Activated CD4-positive, alpha-beta T cell treated with anti-CD3 and anti-CD28 coated beads for 24 hours (primary cell): ENCODE measurements at places on chromosomes 1 and 21.

GRCh38 chr1:240486611-240487010 is 125.3 kb downstream of the GREM2 start:
- DNase-seq, result no peak

- DNase-seq, result no peak
These were observed 37.6 kb downstream of the TFF3 start for GRCh38 chr21:42277593-42277992.

DNA sequence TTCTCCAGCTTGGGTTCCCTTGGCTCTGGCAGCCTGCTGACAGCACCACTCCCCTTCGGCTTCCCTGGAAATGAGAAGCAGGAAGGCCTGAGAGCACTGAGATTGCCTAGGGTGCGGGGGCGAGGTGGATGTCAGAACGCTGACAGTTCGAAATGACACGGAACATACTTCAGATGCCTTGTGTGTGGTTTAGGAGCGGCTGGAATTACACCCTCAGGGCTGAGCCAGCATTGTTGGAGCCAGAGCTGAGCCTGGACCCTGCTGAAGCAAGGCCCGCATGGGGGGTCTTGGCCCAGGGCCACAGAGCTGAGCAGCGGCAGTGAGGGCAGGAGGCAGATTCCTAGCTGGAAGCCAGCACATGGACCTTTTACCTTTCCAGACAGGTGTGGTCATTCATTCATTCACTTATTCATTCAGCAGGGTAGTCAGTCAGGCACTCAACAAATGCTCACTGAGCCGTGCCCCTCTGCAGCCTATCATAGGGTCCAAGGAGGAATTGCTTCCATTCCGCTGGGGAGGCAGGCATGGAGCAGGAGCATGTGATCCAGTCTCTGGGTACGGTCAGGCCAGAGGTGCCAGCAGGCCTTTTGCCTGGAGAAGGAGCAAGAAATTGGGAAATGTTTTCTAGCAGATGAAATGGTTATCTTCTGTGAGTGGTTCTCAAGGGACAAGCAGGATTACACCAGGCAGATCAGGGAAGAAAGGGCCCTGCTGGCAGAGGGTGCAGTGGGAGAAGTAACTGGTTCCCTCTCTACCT is 6.6 kb upstream of the FOXE3 start:
- no peak for DNase-seq

- DNase-seq, result no peak
These were observed 302.0 kb upstream of the ADGRL2 start for GRCh38 chr1:81498471-81499462.

GRCh38 chr1:61687901-61688300 is 37.0 kb downstream of the TM2D1 start:
- no peak for DNase-seq

DNA sequence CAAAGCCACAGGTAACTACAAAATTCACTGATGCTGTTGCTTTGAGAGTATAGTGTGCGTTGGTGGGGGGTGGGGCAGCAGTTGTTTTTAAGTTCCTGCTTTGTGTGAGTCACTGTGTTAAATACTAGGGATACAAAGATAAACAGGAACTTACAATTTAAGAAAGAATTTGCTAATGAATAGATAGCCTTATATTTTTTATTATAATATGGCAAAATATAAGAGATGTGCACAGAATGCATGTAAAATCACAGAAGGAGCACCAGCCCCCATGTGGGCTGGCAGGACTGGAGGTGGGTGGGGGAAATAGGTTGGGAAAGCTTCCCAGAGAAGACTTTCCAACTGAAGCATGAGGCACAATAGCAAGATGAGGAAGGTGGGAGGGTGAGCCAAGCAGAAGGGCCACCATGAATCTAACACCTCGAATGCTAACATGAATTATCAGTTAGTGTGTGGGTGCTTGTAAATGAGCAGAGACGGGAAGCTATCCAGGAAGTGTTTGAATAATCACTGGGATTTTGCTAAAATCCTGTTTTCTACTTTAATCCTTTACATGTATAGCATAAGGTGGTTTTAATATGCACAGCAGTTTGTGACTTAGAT is 57.0 kb upstream of the RAVER2 start:
- DNase-seq, result no peak

DNA sequence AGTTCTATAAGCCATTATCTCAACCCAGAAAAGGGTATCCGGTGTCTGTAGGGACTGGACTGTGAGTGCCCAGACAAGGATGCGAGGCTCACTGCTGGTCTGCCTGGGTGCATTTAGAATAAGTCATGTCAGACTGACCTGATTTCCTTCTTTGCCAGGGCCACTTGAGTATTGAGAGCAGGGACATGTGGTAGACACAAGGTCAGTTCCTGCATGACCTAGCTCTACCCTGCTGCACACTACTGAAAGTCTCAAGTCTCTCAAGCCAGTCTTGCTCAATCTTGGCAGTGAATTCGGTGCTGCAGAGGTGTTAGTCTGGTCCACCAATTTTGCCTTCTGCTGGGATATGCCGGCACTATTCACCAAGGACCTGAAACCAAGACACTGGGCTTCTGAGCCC is 180.1 kb downstream of the C1orf94 start:
- DNase-seq, result no peak

- no peak for DNase-seq
These were observed 26.4 kb downstream of the MYOM3 start for GRCh38 chr1:24085546-24085945.

DNA sequence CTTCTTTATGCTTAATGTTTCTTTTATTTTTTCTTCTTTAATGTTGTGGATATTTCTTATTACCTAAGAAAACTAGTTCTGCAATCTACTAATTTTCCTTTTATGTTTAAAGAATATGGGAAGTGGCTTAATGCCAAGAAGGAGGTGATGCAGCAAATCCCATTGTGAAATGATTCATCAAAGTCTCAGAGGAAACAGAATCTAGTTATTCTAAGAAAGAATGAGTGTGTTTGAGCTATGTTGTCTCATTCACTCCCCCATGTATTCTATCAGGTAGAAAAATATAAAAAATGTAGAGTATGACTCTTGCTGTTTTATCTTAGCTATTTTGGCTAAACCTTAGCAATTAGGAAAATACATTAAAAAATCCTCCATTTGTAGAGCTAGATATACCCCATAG is 659.9 kb upstream of the RGS18 start:
- DNase-seq, result no peak

GRCh38 chr1:9239622-9240401 is 5.2 kb downstream of the H6PD start:
- DNase-seq, result peak; percentile 18

GRCh38 chr1:38962560-38962959 is 20.9 kb upstream of the RHBDL2 start:
- no peak for DNase-seq

- DNase-seq, result no peak
These were observed 73.7 kb downstream of the LRRC8C start for GRCh38 chr1:89706700-89707012.

GRCh38 chr1:22808676-22809483 is 98.2 kb downstream of the EPHB2 start:
- DNase-seq, result no peak

GRCh38 chr21:19011451-19011850 is 607.9 kb upstream of the TMPRSS15 start:
- no peak for DNase-seq

GRCh38 chr1:63892632-63893395 is 119.0 kb downstream of the ROR1 start:
- DNase-seq, result no peak

GRCh38 chr1:234780112-234780511 is 170.1 kb upstream of the IRF2BP2 start:
- no peak for DNase-seq

DNA sequence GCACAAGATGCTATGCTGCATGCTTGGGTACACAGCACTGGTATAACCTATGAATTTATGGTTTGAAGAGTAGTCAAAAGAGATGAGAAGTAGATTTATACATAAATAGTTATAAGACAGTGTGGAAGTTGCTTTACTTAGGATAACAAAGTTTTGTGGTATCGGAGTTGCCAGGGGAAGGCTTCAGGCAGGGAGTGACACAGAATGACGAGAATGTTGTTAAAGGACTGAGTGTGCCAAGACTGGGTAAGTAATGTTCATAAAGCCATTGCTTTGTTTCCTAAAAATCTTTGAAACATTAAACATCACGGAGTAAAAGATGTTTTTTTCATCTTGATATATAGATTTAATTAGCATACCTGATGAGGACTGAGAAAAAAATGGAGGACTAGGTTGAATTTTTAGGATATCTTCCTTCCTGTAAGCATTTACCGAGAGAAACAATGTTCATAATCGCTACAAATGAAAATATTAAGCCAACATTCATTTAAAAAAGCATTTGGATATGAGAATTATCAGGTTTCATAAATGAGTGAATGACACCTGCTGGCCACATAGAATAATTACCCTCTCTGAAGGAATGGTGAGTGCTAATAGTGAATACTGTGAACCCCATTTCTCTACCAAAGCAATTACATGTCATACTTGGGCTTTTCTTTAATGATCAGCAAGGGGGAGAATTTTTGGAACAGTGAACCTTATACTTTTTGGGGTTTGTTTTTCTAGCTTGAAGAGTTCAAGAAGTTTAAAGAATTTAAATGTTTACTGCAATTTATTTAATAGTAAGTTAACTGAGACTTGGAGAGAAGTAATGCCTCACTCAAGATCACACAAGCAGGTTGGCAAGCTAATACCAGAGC is 28.4 kb downstream of the EXTL2 start:
- no peak for DNase-seq

DNA sequence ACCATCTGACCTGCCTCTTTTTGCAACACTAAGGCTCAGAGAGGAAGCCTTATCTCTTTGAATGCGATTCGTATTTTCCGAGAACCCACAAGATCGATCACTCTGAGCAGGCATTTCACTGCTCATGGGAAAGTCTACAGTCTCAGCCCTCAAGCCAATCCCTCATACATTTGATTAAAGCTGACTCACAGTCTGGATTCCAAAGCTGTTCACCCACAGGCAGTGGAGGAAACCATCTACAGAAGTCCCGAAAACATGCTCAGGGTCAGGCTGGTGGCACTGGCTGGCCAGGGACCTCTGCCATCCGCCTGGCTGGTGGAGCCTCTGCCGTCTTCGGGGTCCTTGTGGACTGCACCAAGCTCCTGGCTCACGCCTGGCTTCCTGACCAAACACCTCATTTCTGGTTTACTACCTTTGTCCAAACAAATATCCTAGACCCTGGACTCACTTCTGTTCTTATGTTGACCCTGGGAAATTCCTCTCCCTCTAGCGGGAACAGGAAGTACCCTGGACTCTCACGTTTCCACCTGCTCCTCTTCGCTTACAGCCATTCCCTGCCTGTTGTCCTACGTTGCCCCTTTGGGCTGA is 650.0 kb downstream of the SMYD3 start:
- no peak for DNase-seq

- no peak for DNase-seq
These were observed 310.9 kb downstream of the SIPA1L2 start for GRCh38 chr1:232319072-232319471.

DNA sequence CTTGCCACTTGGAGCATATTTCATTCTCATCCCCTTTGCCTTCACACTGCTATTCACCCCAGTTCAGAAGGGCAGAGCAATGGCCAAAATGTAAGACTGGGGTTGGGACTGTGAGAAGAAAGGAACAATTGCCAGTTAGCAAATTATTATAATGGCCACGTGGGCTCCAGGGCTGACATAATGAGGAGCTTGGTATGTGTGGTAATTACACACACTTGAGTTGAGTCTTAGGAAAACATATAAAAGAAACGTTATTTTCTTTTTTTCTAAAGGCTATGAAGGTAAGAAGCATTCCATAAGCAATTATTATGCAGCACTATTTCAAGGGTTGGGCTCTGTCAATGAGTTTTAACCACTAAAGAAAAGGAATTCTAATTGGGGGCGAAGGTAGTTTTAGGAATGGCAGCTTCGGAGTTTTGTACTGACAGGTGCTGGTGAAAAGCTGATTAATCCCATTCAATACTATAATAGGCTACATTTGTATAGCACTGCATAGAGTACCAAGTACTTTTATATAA is 32.5 kb upstream of the BCL10 start:
- DNase-seq, result no peak

- DNase-seq, result no peak
These were observed 70.9 kb upstream of the HMCN1 start for GRCh38 chr1:185663332-185663731.

GRCh38 chr1:170470121-170470520 is 61.8 kb upstream of the GORAB start:
- no peak for DNase-seq

DNA sequence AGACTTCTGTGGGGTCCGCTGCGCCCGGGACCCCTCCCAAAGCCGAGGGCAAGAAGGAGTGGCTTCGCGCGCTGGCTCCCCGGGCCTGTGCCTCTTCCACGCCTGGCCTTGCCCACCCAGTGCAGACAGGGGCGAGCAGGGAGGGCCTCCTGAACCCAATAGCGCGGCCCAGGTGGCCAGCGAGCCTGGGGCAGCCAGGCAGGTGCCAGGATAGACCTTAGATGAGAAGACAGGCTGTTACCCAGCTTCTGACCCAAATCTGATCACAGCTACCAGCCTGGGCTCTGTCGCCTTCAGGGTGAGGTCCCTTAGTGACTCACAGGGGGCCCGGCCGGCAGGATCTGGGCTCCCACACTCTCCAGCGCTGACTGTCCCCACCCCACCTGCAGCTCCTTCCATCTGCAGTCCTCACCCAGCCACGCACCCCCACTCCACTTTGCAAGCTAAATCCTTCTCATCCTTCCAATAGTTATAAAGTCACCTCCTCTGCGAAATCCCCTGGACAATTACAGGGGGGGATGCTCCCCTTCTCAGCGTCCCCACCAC is 9.6 kb downstream of the CLEC20A start:
- DNase-seq, result no peak

GRCh38 chr1:161223805-161224694 is 622 bp upstream of the APOA2 start:
- DNase-seq, result no peak

- no peak for DNase-seq
These were observed 72.0 kb upstream of the TARDBP start for GRCh38 chr1:10940451-10940804.

DNA sequence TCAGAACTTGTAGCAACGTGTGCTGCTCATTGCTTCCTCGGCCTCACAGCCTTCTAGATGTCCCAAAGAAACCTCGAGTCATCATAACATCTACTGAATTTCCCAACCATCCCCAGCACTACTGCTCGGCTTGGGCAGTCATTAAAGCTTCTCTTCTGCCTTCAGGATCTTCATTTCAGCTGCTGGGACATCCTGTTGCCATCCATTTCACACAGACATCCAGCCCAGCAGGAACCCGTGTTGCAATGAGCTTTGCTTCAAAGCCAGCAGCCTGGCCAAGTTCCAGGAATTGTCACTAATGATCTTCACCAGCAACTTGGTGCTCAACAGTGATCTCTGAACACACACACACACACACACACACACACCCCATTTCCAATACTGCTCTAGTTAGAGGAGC is 18.5 kb downstream of the WLS start:
- DNase-seq, result no peak
